ENCODE measurements at places on chromosomes 11 and 22. TPM values are rescaled to one million over a fixed set of nuclear protein-coding genes. Genes with fewer than 3 reads are reported as not detected.
A peak's percentile ranks its signal among the peaks of the same experiment; 100 is the strongest.

DNA sequence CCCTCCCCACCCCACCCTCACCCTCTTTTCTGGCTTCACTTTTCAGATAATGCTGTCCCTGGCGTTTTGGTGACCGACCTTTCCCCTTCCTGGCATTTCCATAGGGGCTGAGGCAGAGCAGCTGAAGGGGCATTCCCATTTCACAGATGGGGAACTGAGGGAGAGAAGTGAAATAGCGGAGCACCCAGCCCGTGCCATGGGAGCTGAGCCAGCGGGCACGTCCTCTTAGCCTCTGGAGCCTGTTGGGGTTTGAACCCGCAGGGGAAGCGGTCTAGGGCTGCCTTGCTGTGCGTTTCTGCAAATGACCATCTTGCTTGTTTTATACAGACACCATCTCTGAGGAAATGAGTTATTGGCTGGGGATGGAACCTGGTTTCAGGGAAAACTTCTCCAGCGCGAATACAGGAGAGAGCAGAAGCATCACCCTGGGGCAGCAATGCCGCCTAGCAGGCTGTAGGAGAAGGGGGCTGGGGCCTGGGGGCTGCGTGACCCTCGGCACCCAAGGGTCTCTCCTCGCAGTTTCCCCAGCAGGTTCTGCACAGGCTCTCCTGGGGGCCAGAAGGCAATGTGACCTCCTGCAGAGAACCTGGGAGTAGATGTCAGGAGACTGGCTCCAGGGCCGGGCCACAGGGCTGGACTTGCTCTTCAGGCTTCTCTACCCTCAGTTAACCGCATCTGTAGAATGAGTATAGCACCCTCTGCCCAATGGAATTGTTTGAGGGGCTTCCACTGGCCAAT, 1.5 kb downstream of the PTPRJ start:
- no peaks in the 10 kb centered on the region for H3K27me3 ChIP-seq
- peak overlapping the region; percentile 30 for H3K27ac ChIP-seq
- peak overlapping the region; percentile 84 for H3K4me3 ChIP-seq
- peaks cover 6% of the 10 kb centered on the region for H3K4me1 ChIP-seq
- peak; percentile 30 for DNase-seq

DNA sequence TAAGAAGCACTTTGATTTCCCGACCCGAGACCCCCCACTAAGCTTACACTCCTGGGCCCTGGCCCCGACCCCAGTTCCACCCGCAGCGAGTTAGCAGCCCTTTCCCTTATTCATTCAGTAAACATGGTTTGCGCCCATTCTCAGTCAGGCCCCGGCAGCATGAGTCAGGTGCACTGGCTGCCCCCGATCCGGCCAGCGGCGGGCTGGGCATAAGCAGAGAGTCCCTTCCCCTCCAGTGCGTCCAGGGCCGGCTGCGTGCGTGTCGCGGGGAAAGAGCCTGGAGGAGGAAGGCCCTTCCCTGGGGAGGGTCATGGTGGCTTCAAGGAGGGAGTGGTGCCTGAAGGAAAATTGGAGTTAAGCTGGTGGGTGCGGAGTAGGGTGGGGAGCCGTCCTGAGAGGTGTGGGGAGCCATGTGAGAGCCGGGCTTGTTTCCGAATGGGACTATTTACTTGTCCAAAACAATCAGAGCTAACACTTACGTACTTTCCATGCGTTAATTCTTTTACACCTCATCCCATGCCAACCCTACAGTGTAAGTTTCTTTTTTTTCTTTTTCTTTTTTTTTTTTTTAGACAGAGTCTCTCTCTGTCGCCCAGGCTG, 657 bp downstream of the IGHMBP2 start:
- peaks cover 8% of the 10 kb centered on the region for H3K4me1 ChIP-seq
- H3K4me3 ChIP-seq = peak overlapping the region; percentile 87
- H3K36me3 ChIP-seq = no peaks in the 10 kb centered on the region
- H3K27ac ChIP-seq = peak overlapping the region; percentile 55

DNA sequence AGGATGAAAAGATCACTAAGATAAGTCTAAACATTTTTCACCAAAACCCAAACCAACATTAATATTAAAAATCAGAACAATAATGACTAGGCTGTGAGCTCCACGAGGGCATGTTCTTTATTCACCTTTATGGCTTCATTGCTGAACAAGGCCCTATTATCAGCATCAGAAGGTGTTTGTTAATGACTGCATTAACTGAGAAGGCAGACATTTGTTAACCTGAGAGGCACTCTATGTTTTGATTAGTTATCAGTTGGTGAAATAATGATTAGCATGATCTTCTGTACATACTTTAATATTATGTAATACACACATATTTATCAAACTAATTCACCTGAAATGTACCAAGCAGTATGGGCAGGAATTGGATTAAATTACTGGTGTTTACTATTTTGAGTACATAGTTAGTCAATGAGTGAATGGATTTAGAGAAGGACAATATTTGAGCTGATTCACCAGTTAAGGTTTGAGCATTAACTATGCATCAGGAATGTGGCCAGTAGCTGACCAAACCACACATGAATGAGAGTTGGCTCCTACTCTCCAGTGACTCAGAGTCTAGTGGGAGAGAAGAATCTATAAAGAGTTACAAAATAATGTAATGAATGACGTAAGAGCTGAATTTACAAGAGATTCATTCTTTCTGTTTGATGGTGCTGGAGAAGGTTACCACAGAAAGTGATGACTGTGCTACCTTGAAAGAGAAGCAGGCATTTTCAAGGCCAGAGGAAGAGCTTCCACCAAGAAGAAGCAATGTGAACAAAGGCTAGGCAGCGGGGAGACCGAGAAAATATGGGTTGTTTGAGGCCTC, 6.7 kb downstream of the IL18 start:
- no peak overlapping the region for H3K4me3 ChIP-seq
- H3K36me3 ChIP-seq = no peaks in the 10 kb centered on the region
- DNase-seq = peak; percentile 33
- no peaks in the 10 kb centered on the region for H3K27me3 ChIP-seq
- H3K4me1 ChIP-seq = no peaks in the 10 kb centered on the region

- H3K27ac ChIP-seq = peak within 1 kb of the TSS; percentile 91
- no peaks in the 10 kb centered on the region for H3K27me3 ChIP-seq
- H3K36me3 ChIP-seq = no peaks in the 10 kb centered on the region
- peak; percentile 85 for DNase-seq
These were observed at the start of gene CYB5R3 for GRCh38 chr22:42649246-42650099. CYB5R3 (minus strand) TSS chr22:42649392; CDS start chr22:42649315, 77 bp downstream.

- H3K4me3 ChIP-seq = peak overlapping the region; percentile 92
- peak overlapping the region; percentile 83 for H3K27ac ChIP-seq
- no peak for DNase-seq
- H3K4me1 ChIP-seq = peaks cover 14% of the 10 kb centered on the region
- no peaks in the 10 kb centered on the region for H3K27me3 ChIP-seq
- H3K36me3 ChIP-seq = no peaks in the 10 kb centered on the region
These were observed 1.3 kb downstream of the NAP1L4 start for GRCh38 chr11:2990617-2991451.

GRCh38 chr11:57703341-57703740, 8.7 kb downstream of the MED19 start:
- H3K27ac ChIP-seq = no peak overlapping the region
- no peaks in the 10 kb centered on the region for H3K4me1 ChIP-seq
- H3K4me3 ChIP-seq = no peak overlapping the region
- no peak for DNase-seq

- no peaks in the 10 kb centered on the region for H3K36me3 ChIP-seq
- no peaks in the 10 kb centered on the region for H3K27me3 ChIP-seq
- DNase-seq = peak; percentile 79
- peak overlapping the region; percentile 31 for H3K27ac ChIP-seq
These were observed 8.5 kb downstream of the SH3BP1 start for GRCh38 chr22:37647928-37648327.

GRCh38 chr11:117232911-117233409, 489 bp downstream of the RNF214 start:
- peak overlapping the region; percentile 91 for H3K4me3 ChIP-seq
- H3K4me1 ChIP-seq = peaks cover 21% of the 10 kb centered on the region
- peaks cover 6% of the 10 kb centered on the region for H3K36me3 ChIP-seq
- peak overlapping the region; percentile 92 for H3K27ac ChIP-seq

GRCh38 chr22:36334821-36335603, 52.8 kb downstream of the MYH9 start:
- H3K36me3 ChIP-seq = peaks cover 11% of the 10 kb centered on the region
- DNase-seq = peak; percentile 69
- H3K27me3 ChIP-seq = no peaks in the 10 kb centered on the region
- H3K27ac ChIP-seq = peak overlapping the region; percentile 63

- H3K27me3 ChIP-seq = no peaks in the 10 kb centered on the region
- H3K27ac ChIP-seq = peak overlapping the region; percentile 87
- peaks cover 68% of the 10 kb centered on the region for H3K4me1 ChIP-seq
- H3K36me3 ChIP-seq = no peaks in the 10 kb centered on the region
- peak; percentile 41 for DNase-seq
- no peak overlapping the region for H3K4me3 ChIP-seq
These were observed 13.2 kb downstream of the EHF start for GRCh38 chr11:34633990-34634693.

GRCh38 chr22:20799449-20799848, 25.5 kb downstream of the SERPIND1 start:
- H3K27me3 ChIP-seq = no peaks in the 10 kb centered on the region
- no peak for DNase-seq
- H3K4me3 ChIP-seq = no peak overlapping the region
- no peak overlapping the region for H3K27ac ChIP-seq
- H3K36me3 ChIP-seq = peaks cover 6% of the 10 kb centered on the region

Gene UBE2L6
- 12.8 TPM for total RNA-seq

Measured in pancreas (tissue), 10 donors.